Activated T-cell treated with anti-CD3 and anti-CD28 coated beads for 24 hours (primary cell): ENCODE measurements at places on chromosomes 4 and X.

DNA sequence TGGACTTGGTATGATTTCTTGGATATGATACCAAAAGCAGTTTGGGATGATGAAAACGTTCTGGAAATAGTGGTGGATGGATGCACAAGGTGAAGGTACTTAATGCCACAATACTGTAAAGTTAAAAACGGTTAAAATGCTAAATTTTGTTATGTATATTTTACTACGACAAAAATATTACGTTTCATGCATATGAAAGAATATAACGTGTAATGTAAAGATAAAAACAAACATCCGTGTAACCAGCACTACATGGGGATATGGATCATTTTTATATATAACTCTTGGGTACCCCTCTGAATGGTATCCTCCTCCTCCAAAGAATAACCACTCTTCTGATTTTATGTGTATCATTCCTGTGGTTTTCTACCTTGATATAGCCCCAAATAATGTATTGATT, 862 bp upstream of the CENPU start:
- no peak for DNase-seq

DNA sequence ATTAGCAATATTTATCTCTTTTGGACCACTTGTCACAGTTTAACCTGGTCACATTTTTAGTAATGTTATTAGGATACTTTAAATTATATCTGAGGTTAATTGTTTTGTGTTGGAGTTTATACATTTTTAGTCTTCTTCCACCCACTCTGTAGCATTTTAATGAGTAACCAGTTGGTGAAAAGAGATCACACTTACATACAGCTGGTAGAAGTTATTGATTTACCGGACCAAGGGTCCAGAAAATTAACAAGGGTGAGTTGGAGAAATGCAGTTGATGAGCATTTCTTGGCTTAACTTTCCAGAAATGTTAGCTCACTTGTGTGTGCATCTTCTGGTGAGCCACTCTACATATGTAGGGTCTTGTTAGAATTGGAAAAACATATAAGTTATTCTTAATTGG, 219.6 kb downstream of the GRXCR1 start:
- DNase-seq, result no peak

DNA sequence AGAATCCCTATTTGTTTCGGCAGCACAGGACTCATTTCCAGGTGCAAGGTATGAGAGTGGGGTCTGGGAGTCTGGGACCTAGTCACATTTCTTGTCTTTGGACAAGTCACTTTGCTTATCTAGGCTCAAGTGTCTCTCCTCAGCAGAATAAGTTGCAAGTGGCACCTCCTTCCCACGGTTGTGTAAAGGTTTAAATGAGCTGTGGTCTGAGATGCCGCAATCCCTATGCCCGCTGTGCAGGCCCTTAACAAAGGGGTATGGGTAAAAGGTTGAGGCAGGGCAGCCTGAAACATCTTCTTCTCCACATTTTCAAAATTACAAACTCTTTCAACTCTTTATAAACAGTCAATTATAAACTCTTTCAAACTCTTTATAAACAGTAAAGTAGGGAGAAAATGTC, 93.7 kb downstream of the RTL5 start:
- no peak for DNase-seq

DNA sequence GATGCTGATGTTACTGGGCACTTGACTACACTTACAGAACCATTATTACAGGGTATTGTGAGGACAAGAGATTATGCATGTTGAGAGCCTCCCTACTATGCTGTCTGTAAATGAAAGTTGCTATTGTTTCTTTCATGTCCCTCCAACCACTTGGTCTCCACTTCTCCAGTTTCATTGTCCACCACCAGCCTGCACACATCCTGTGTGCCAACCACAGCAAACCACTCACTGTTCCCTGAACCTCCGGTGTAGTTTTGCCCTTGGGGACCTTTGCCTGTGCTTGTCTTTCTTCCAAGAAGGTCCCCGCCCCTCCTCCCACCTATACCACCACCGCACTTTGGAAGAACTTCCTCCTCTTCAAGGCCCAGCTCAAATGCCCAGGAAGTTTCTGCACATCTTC, 43.1 kb upstream of the AFF2 start:
- DNase-seq, result no peak

GRCh38 chr4:41751449-41752061, 3.0 kb upstream of the PHOX2B start:
- DNase-seq, result no peak

GRCh38 chr4:78336093-78336943, 215.3 kb upstream of the ANXA3 start:
- no peak for DNase-seq

- DNase-seq, result no peak
Measured at GRCh38 chr4:8837181-8837841, 34.3 kb downstream of the HMX1 start.

- DNase-seq, result no peak
Measured at GRCh38 chr4:145177906-145178538, 2.4 kb downstream of the OTUD4 start.

- no peak for DNase-seq
Measured at GRCh38 chrX:39753293-39753996, 344.3 kb downstream of the BCOR start.

GRCh38 chr4:113582737-113583136, 178.8 kb downstream of the CAMK2D start:
- no peak for DNase-seq

DNA sequence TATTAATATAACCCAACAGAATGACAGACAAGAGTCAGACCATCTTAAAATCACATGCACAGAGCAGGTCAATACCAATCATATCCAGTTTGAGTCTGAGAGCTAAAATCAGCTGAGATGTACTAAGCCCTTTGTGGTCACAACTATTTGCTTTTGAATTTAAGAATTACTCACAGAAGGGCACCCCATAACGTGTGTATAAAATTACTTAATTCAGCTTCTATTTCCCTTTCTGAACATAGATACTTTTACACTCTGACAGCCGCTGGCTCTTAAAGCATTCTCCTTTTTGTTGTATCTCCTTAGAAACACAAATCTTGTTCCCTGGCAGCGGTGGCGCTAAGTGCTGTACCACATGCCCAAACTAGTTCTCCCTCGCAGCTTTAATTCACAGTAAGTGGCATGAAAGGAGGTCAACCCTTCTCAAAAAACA, 14.8 kb upstream of the PPARGC1A start:
- no peak for DNase-seq

- no peak for DNase-seq
Measured at GRCh38 chr4:22512306-22512705, 3.6 kb downstream of the ADGRA3 start.

- no peak for DNase-seq
Measured at GRCh38 chrX:73561801-73562200, 1.2 kb upstream of the CHIC1 start.

DNA sequence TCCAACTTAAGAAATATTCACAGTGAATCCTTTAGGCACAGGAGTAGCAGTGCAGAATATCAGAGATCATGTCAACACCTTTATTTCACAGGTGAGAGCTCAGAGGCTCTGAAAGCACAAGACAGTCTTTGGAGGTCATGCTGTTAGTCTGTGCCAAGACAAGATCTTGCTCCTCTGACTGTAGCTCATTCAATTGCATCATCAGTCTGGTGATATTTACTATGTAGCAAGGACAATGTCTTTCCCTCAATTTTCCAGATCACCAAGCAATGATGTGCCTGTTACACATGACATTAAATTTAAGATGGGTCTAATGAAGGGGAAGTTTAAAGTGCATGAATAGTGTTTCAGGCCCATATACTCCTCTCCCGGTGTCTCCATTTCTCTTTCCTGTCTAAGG, 277.5 kb downstream of the IL15 start:
- DNase-seq, result no peak

DNA sequence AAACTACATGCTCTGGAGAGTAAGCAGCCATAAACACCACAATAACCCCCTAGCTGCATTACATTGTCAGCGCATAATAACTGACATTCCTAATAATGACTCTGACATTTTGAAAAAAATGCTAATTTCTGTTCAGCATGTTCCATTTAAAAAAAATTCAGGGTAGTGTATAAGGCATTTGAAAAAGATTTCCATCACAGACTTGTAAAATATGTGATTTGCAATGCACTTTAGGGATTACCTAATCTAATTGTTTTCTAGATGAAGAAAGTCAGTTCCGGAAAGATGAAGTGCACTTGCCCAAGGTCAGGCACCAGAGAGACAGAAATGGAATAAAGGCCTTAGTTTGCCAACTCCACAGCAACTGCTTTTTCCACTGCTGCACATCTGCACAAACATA, 55.3 kb downstream of the FANCB start:
- no peak for DNase-seq

DNA sequence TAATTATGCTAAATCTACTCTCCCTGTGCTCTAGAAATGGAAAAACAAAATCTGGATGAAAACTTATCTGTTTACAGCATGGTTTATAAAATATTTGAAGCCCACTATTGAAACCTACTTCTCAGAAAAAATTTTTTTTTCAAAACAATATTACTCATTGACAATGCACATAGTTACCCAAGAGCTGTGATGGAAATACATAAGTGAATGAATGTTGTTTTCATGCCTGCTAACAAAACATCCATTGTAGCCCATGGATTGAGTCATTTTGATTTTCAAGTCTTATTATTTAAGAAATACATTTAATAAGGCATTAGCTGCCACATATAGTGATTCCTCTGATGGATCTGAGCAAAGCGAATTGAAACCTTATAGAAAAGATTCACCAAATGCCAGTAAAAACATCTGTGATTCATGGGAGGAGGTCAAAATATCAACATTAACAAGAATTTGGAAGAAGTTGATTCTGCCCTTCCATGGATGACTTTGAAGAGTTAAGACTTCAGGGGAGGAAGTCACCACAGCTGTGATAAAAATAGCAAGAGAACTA, 144.7 kb upstream of the HHIP start:
- no peak for DNase-seq

- no peak for DNase-seq
Measured at GRCh38 chr4:185232370-185232769, 23.0 kb downstream of the SNX25 start.

DNA sequence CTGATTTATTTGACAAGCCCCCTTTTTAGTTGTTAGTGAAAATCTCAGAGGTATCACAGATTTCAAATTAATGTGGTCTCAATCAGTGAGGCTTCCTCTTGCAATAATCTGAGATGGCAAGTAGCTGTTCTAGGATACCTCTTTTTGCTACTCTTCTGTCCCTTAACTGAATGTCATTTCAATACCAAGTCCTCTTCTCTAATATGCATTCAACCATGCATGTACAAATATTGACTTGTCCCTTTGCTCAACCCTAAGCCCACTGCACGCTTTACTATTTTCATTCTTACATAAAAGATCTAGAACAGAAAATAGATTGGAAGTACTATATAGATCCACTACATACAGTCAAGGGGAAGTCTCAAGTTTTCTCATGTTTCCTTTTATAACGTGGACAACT, 164.2 kb downstream of the CBR4 start:
- DNase-seq, result no peak

- no peak for DNase-seq
Measured at GRCh38 chrX:153592966-153593688, 5.8 kb downstream of the CCNQ start.

GRCh38 chr4:1594871-1595788, 89.0 kb downstream of the FAM53A start:
- DNase-seq, result no peak

- DNase-seq, result no peak
Measured at GRCh38 chr4:121273191-121273590, 107.6 kb downstream of the QRFPR start.
